ENCODE measurements at places on chromosomes 1 and 21.
A peak's percentile ranks its signal among the peaks of the same experiment; 100 is the strongest.

GRCh38 chr1:23561076-23561812 lies 1.9 kb upstream of the ID3 start:
- DNase-seq = no peak

DNA sequence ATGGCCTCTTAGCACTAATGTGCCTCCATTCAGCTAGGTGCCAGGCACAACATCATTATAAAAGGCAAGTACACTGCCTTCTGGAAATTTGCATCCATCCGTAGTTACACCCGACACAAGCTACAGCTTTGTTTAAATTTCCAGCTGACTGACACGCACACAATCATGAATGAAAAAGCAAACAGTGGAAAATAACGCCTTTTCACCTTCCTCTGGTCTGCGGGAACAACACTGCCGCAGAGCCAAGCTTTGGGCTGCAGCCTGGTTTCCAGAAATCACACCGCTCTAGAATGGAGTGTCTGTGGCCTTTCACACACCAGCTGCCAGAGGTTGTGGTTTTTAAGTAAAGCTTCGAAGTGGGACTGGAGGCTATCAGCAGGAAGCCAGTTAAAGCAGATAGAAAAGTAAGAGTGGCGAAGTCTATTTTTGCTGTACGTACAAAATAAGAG lies 142.8 kb upstream of the COA6 start:
- no peak for DNase-seq

GRCh38 chr1:26666855-26667254 lies 29.0 kb upstream of the ARID1A start:
- DNase-seq = no peak

DNA sequence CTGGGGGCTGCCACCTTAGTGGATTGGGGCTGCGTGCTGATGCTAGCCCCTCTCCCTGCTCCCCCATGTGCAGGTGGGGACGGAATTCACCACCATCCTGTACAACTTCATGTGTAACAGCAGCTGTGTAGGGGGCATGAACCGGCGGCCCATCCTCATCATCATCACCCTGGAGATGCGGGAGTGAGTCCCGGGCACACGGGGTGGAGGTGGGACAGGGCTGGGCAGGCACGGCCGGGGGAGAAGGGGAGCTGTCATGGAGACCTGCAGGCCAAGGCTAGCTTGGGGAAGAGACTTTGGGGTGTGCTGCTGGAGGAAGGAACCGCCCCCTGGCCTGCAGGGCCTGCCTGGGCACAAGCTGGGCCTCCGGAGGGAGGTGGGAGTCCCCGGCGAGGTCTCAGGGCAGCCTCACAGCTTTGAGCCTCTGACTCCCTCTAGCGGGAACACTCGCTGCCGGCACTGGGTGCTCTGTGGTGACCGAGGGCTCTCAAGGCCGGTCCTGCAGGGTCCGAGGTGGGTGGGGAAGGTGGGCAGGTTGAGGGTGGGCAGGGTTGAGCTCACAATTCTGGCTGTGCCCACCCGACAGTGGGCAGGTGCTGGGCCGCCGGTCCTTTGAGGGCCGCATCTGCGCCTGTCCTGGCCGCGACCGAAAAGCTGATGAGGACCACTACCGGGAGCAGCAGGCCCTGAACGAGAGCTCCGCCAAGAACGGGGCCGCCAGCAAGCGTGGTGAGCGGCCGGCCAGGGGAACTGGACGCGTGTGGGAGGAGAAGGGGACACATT lies 25.0 kb upstream of the CCDC27 start:
- DNase-seq = peak; percentile 8

- no peak for DNase-seq
Measured at GRCh38 chr1:224168859-224169380, 14.1 kb upstream of the DEGS1 start.

- no peak for DNase-seq
Measured at GRCh38 chr1:154683820-154684219, 75.8 kb upstream of the ADAR start.

DNA sequence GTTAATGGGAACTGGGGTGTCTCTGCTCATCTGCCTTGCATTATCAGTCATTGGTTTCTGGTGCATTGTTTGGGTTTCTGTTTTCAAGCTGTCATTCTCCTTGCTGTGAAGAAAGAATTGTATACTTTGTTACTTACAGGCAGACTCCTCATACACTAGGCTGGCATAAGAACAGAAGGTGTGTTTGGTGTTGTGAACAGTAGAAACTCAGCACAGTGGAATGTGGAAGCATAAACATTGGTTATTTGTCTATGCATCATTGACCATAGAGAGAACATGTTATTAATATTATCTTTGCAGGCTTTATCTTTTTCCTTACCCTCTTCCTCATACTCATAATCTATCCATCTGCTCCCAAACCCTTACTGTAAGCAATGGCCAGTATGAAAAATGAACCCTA lies 18.2 kb downstream of the C1orf87 start:
- DNase-seq = no peak

DNA sequence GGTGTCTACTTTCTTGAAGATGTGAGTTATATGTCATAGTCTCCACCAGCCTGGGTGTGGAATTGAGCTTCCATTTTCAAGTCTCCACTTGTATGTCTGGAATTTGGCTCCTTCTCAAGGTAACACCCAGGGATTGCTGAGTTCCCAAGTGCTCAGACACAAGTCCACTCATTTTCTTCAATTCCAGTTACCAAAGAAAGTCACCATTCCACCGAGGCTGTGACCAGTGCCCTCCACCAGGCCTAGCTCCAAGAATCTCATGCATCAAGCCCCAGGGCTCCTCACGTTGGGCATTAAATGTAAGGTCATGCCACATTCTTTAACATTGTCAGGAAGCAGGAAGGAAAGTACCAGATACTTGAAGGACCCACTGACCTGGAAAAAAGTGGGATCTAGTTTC lies 2.4 kb upstream of the RAB4A start:
- DNase-seq = no peak

DNA sequence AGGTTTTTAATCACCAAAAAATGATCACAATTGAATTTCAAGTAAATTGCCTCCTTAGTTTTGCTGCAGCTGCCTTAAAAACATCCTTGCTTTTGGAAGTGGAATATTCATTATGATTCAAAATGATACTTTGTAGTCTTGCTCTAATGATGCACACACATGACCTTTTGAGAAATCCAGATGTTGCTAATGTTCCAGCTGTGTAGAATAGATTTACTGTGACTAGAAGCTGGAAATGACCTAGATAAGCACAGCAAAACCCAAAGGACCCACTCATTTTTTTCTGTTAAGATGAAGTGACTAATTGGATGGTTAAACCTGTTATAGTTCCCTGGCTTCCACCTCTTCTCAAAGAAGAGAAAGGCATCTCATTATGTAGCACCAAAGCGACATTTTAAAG lies 64.6 kb upstream of the RALGPS2 start:
- DNase-seq = no peak

- no peak for DNase-seq
Measured at GRCh38 chr1:166170075-166170474, 3.3 kb upstream of the FAM78B start.

- DNase-seq = no peak
Measured at GRCh38 chr1:182229451-182229850, 162.1 kb downstream of the GLUL start.

GRCh38 chr1:203036135-203036534 lies 9.8 kb downstream of the PPFIA4 start:
- no peak for DNase-seq

DNA sequence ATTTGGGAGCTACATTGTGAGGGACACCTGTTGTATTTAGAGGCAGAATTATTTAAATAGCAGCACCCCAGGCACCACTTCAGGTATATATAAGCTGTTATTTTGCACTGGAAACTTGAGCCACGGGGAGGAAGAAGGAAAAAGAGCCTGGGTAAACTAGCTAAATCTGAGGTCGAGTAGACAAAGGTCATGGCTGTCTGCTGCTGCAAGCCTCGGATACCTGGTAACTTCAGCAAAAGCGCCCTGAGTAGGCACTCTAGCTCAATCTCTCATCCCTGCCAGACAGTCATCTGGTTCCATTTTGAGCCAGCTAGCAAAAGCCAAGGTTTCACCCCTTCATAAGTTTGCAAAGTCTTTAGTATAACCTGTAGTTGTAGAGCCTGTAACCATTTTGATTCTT lies 101.9 kb upstream of the ZNF644 start:
- no peak for DNase-seq

GRCh38 chr1:107327446-107327845 lies 186.6 kb downstream of the NTNG1 start:
- no peak for DNase-seq

GRCh38 chr1:111197598-111198284 lies 2.7 kb downstream of the DENND2D start:
- DNase-seq = no peak

All from NCI-H460 (cell line).